ENCODE measurements at places on chromosomes 6 and 20. TPM values are rescaled to one million over a fixed set of nuclear protein-coding genes. Genes with fewer than 3 reads are reported as not detected.

Gene RIMS4
- 1.5 TPM for total RNA-seq

Gene GMEB2
- 10.5 TPM for total RNA-seq

Gene NHLRC1
- 1.9 TPM for total RNA-seq

Gene TBP
- 14.8 TPM for total RNA-seq

Gene GPR6
- total RNA-seq: not detected

Data from A549 treated with CORT108297 at 1 μM for 4 hours (cell line).